OCI-LY7 (cell line): ENCODE measurements at places on chromosomes 2 and 18.

- DNase-seq = no peak
Observed at GRCh38 chr2:168649105-168649504, 153.3 kb upstream of the NOSTRIN start.

DNA sequence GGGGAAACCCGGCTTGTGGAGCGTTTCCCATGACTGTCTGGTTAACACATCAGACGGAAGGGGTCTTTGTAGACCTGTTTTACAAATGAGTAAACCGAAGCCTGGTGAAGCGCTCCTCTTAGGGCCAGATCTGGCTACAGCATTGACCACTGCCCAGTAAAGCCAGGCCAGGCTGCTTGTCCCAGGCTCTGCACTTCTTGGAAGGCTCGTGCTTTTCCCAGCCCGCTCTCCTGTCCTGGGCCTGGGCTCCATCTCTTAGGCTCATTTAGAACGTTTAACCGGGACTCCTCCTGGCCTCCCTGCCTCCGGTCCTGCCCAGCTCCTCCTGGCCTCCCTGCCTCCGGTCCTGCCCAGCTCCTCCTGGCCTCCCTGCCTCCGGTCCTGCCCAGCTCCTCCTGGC, 4.8 kb downstream of the GPC1 start:
- no peak for DNase-seq

GRCh38 chr2:46119453-46119852, 177.8 kb upstream of the EPAS1 start:
- DNase-seq = no peak

DNA sequence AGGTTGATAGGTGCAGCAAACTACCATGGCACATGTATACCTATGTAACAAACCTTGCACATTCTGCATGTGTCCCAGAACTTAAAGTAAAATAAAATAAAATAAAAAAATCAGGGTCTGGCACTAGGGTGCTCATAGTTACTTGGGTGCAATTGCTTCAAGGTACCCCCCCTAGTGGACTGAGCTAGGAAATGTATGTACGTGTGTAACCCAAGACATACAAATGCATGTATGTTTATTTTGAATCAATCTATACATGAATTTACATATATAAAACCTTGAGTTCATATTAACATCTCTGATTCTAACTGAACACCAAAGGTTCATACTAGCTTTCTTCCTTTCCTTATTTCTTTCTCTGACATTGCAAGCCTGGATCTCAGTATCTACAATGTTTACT, 51.5 kb downstream of the USP37 start:
- DNase-seq = peak; percentile 27
